ENCODE measurements at places on chromosomes 11 and 22. TPM values are rescaled to one million over a fixed set of nuclear protein-coding genes. Genes with fewer than 3 reads are reported as not detected.
A peak's percentile ranks its signal among the peaks of the same experiment; 100 is the strongest.

The CD3D gene
- total RNA-seq = 3.5 TPM

The CDC42BPG gene
- 14.9 TPM for total RNA-seq

The DCDC1 gene
- total RNA-seq = 5.6 TPM

The ASRGL1 gene
- total RNA-seq = 6.7 TPM

The PATE2 gene
- 2.8 TPM for total RNA-seq

GRCh38 chr22:49814164-49814686 lies 13.4 kb downstream of the BRD1 start:
- DNase-seq = no peak

GRCh38 chr11:19628018-19628417 lies 84.6 kb upstream of the NAV2 start:
- peak; percentile 98 for DNase-seq

GRCh38 chr11:82733444-82734119 lies at the start of gene FAM181B:
FAM181B (minus strand) TSS chr11:82733864; CDS start chr11:82733729, 135 bp downstream.
- peak; percentile 43 for DNase-seq

GRCh38 chr11:130161441-130162145 lies 2.0 kb downstream of the ST14 start:
- no peak for DNase-seq

DNA sequence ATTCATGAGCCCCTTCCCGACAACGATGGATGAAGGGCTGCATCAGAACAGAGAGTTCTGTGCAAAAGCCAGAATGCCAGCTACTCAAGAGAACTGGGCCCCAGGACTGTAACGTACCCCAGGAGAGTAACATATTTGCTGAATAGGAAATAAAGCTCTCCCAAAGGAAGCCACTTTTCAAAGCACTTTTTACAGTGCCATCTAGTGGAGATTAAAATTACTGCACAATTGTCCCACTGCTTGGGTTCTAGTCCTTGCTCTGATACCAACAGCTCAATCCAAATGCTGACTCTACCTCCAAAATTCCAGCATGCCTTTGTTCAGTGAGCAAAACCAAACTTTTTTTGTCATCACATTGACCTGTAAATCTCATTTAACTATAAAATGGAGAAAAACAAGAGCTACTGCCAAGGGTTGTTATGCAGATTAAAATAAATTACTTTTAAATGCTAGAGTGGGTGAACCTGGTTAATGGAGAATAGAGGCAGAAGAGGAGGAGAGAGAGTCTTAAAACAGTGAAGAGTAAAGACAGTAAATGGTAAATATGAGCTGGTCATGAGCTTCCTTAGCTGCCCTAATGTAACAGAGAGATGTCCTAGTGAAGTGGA lies 87.6 kb upstream of the FSHB start:
- no peak for DNase-seq

DNA sequence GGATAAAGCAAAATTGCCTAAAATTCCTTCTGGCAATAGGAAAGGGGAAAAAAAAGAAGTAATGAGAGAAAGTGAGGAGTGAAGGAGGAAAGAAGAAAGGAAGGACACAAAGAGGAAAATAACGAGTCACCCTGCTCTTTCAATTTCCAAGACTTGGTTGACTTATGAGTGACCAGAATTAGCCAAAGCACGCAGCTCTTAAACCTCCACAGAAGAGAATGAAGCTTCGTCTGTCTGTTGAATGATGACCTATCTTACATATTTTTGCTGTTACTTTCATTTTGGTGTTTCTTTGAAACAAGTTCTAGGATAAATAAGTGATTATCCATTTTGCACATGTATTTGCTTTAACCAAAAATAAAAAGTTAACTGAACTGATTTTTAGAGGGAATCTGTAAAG lies 728 bp downstream of the MMP27 start:
- DNase-seq = no peak

GRCh38 chr11:371051-371450 lies 1.8 kb downstream of the B4GALNT4 start:
- no peak for DNase-seq

GRCh38 chr11:117548876-117549275 lies 221.2 kb downstream of the CEP164 start:
- DNase-seq = no peak

GRCh38 chr22:42717197-42717928 lies 3.3 kb downstream of the A4GALT start:
- no peak for DNase-seq

DNA sequence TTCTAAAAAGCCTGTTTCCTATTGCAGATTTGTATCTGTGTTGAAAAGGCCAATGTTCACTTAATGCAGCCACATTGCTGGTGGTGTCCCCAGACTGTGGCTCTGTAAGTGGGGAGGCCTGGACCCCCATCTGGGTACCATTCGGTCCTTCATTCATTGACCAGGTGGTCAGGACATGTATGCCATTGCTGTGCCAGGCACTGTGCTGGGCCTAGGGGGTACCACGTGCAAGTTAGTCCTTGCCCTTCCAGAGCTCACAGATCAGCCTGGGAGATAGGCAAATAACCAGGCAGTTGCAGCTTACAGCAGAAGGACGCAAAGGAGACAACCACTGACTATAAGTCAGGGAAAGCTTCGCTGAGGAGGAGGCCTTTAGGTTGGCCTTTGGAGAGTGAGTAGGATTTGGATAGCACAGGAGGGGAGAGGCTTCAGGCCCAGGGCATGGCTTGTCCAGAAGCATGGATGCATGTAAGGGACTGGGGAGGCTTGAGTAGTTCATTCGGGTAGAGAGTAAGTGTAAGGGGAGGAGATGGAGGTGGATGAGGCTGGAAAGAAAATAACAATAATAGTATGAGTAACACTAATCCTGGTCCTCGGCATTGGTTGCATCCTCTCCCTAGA lies 5.0 kb downstream of the PRDM11 start:
- peak; percentile 30 for DNase-seq

- DNase-seq = no peak
Measured at GRCh38 chr11:65639623-65640482, 2.0 kb downstream of the SIPA1 start.

DNA sequence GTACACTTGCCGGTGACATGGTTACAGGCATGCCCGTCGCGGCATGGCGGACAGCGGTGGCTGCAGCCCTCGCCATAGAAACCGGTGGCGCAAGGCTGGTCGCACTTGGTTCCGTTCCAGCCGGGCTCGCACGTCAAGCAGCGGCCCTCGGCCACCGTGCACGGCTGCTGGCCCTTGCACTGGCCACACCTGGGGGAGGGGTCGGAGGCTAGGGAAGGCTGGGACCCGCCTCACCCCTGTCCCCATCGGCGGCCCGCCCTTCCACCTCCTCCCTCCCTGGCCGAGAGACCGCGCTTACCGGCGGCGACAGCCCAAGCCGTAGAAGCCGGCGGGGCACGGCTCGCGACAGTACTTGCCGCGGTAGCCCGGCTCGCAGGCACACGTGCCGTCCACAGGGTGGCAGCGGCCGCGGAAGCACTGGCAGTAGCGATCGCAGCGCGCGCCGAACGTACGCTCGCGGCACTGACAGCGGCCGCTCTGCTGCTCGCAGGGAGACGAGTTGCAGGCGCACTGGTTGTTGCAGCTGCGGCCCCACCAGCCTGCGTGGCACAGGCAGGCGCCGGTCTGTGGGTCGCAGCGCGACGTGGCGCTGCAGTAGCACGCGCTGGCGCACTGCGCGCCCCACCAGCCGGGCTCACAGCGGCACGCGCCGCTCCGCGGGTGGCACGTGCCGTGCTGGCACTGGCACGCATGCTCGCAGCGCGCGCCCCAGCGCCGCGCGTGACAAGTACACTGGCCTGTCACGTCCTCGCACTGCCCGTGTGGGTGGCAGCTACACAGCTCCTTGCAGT lies 6.7 kb downstream of the SCARF2 start:
- no peak for DNase-seq

GRCh38 chr11:112962579-112963367 lies 1.6 kb downstream of the NCAM1 start:
- no peak for DNase-seq

- DNase-seq = no peak
Measured at GRCh38 chr22:45848904-45849303, 128.1 kb downstream of the WNT7B start.
